Natural killer cell treated with Interleukin-12 subunit alpha and Interleukin-12 subunit beta and Interleukin-15 and Interleukin-18, amount 100 ng/mL, for 72 hours (primary cell): ENCODE measurements at places on chromosomes 1 and 21.

GRCh38 chr1:41485605-41486004 lies 1.1 kb upstream of the EDN2 start:
- no peak for DNase-seq

- no peak for DNase-seq
These were observed 9.3 kb upstream of the FCAMR start for GRCh38 chr1:206979379-206980043.

GRCh38 chr1:204443260-204443619 lies 31.6 kb upstream of the PPP1R15B start:
- no peak for DNase-seq

DNA sequence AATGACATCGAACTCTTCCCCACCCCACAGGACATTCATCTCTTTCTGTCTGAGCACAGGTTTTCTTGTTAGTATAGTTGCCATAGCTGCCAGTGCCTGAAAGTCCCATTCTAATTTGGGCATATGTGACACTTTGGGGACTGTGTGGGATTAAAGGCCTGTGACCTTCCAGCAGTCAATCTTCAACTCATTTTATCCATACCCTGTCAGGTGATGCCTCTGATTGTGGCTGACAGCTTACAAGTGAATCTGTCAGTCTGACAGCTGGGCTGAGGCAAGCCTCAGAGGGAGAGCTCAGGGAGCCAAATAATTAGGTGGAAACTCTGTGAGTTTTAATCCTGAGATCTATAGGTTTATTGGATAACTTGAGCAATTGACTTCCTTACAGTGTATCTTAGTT lies 29.6 kb downstream of the ZCCHC17 start:
- no peak for DNase-seq

DNA sequence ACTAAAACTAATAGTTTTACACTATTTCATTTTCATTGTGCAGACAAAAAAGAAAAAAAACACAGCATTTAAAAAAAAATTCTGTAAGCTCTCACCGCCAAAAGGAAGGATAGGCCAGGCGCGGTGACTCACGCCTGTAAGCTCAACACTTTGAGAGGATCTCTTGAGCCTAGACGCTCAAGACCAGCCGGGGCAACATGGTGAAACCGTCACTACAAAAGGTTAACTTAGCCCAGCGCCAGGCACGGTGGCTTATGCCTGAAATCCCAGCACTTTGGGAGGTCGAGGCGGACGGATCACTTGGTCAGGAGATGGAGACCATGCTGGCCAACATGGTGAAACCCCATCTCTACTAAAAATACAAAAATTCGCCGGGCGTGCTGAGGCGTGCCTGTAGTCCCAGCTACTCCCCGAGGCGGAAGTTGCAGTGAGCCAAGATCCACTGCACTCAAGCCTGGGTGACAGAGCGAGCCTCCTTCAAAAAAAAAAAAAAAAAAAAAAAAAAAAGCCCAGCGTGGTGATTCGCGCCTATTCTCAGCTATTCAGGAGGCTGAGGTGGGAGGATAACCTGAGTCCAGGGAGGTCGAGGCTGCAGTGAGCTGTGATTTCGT lies 14.3 kb upstream of the SPEN start:
- no peak for DNase-seq

GRCh38 chr1:230392920-230393521 lies 33.1 kb downstream of the PGBD5 start:
- no peak for DNase-seq

- no peak for DNase-seq
These were observed 26.7 kb upstream of the THEM4 start for GRCh38 chr1:151935894-151936602.

DNA sequence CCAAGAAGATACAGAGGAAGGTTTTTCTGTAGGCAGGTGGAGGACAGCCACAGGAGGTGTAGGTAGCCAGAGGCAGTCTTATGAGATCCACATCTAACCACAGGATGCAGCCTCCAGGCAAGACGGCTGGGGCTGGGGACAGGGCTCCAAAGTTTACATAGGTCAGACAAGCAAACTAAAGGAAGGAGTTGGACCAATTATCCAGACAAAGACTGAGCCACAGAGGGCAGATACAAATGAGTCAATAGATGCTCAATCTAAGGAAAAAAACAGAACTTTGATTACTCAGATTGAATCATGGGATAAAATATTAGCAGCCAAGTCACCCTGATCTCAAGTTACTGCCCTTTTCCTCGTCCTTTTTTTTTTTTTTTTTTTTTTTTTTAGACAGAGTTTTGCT lies 91.6 kb downstream of the RGS7 start:
- DNase-seq = no peak

- DNase-seq = no peak
These were observed 503.2 kb downstream of the DPYD start for GRCh38 chr1:97417661-97418060.

- no peak for DNase-seq
These were observed 12.9 kb downstream of the PI4KB start for GRCh38 chr1:151314137-151314875.

DNA sequence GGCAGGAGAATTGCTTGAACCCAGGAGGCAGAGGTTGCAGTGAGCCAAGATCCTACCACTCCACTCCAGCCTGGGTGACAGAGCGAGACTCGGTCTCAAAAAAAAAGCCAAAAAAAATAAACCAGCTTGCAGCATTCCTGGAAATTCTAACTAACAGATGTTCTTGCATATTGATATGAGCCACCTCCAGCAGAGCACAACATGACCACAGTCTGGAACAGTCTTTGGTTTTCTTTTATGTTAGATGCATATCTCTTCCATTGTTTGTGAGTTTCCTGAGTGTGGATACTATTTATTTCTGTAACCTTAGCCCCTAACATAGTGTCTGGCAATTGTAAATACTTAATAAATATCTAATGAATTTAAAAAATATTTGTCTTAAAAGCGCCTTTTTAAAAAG lies 23.9 kb downstream of the IFNAR1 start:
- DNase-seq = no peak

DNA sequence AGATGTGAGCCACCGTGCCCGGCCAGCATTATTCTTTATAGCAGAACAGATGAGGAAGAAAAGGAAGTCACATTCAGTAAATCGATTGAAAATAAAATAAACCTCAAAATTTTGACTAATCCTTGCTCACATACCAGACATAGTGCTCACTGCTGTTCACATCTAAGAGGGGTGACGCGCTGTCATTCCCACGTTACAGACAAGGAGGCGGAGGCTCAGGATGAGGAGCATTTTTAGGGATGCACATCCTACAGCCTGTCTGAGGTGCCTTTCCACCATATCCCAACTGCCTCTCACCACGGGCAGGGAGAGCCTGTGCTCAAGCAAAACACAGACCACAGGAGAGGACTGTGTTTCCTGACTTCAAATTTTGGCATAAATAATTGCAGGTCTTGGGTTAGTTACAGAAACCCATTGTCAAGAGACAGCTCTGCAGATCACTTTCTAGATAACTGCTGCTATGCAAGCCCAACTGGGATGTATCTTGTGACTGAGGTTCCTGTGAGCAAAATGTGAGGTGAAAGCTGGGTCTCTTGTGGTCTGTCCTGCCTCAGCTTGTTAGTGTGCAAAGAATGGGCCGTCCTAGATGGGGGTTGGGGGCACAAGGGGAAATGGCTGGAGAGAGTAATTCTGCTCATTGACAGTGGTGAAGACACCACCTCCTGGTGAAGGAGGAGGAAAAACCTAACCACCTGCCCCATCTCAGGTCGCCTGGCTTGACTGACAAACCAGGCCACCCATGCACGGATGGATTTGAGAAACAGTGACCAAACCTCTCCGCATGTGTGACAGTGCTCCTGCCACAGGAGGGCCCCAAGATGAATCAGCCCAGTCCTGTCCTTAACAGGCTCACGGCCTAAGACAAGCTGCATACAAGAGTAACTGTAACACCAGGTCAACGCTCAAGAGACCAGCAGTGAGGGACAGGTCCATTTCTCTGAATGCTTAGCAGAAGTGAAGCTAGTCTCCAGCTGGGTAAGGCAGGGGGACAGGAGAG lies 8.2 kb downstream of the TNN start:
- DNase-seq = no peak
